GM10248 (cell line): ENCODE measurements at places on chromosomes 6 and 20.

DNA sequence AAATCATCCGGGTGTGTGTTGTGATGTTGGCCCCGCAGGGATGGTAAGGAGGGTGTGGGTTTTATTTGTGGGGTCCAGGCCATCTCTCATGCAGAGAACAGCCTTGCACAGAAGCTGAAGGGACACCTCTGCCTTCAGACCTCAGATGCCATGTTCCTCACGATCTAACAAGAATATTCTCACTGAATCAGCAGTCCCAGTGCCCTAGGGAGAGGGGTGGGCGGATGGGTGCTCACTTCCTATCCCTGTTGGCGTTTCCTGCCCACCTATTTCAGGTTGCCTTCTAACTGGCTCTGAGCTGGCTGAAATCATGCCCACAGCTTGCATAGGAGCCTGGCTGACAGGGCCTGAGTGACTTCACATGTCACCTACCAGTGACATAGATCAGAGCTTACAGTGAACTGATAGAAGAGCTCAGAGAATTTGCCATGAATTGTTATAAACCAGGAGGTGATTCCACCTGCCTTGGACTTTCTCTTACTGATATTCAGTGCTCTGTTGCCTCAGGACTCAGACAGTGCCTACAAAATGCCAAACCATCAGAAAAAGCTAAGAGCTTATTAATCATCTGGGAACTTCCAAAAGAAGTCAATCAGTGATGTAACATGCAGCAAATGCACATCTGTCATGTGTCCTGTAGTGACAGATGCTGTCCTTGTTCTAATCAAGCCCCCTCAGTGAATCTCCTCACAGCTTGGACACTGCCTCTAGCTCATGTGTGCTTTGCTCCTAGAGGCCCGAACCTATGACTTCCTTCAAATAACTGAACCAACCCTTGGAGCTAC is 285.8 kb upstream of the PRND start:
- no peak for DNase-seq

DNA sequence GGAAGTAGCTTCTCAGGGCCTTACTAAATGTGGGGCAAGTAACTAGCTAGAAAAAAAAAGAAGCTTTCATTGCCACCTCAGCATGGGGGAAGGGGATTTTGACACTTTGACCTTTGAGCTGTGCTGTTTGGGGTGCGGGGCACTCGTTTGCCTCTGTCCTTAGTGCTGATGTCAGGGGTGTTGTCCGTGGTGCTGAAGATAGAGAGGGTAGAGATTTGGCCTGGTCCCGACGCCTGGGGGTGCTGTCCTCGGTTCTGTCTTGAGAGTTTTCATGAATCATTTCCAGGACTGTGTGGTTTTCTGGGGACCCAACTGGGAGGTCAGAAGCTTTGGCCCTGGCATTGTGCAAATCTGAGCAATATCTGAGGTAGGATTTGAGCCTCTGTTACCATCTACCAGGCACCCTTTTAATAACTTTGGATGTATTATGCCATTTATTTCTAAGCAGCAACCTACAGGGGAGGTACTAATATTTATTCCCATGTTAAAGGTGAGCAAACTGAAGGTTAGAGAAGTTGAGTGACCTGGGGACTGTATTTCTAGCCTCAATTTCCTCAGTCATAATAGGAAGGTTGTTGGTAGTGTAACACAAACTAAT is 78.0 kb downstream of the DLGAP4 start:
- peak; percentile 51 for DNase-seq

- DNase-seq: no peak
Observed at GRCh38 chr20:61092251-61092650, 159.8 kb upstream of the CDH4 start.

GRCh38 chr6:2784061-2784460 is 18.9 kb downstream of the WRNIP1 start:
- DNase-seq: no peak

DNA sequence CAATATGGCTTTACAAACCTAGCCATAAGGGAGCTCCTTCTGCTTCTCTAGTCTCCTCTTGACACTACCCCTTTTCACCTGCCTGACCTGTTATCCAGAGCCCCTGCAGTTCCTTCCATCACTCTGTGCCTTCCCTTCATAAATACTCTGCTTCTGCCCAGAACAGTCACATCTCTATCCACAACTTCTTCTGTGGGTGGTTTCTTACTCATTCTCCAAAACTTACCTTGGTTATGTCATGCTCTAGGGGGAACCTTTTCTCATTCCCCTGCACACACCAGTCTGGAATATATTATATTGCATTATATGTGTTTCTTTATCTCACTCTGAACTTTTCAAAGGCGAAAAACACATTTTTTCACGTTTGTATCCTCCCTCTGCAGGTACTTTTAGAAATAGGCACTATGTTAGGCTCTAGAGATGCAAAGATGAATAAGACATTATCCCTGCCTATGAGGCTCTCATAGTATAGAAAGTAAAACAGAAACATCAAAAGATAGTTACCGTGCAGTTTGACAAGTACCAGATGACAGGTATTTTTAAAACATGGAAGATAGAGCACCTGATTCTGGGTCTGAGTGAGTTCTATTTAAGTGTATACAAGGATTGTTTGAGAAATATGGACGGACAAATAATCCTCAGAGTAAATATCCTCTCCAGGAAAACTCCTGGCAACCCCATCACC is 51.5 kb downstream of the AIG1 start:
- DNase-seq: peak; percentile 17
